ENCODE measurements at places on chromosomes 7 and 10. TPM values are rescaled to one million over a fixed set of nuclear protein-coding genes. Genes with fewer than 3 reads are reported as not detected.
A peak's percentile ranks its signal among the peaks of the same experiment; 100 is the strongest.

Gene MYL10
- not detected for total RNA-seq

GRCh38 chr7:54242776-54243175 lies 299.4 kb upstream of the VSTM2A start:
- no peak for DNase-seq

DNA sequence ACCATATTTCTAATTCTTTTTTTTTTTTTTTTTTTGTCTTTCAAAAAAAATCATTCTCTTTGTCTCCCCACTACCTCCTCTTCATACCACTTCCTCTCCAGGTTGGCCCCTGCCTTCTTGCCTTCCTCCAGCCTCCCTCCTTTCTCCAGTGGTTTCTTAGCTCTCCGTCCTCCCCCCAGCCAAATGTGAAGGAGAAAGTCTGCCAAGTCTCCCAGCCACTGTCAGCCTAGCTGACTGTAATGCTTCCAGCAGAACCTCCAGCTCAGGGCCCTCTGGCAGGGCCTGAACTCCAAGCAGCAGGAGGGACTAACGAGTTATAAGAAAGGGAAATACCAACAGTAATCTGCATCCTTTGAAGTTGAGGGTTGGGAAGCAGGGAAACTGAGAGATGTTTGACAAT lies 35.5 kb upstream of the BICC1 start:
- DNase-seq, result peak; percentile 62

DNA sequence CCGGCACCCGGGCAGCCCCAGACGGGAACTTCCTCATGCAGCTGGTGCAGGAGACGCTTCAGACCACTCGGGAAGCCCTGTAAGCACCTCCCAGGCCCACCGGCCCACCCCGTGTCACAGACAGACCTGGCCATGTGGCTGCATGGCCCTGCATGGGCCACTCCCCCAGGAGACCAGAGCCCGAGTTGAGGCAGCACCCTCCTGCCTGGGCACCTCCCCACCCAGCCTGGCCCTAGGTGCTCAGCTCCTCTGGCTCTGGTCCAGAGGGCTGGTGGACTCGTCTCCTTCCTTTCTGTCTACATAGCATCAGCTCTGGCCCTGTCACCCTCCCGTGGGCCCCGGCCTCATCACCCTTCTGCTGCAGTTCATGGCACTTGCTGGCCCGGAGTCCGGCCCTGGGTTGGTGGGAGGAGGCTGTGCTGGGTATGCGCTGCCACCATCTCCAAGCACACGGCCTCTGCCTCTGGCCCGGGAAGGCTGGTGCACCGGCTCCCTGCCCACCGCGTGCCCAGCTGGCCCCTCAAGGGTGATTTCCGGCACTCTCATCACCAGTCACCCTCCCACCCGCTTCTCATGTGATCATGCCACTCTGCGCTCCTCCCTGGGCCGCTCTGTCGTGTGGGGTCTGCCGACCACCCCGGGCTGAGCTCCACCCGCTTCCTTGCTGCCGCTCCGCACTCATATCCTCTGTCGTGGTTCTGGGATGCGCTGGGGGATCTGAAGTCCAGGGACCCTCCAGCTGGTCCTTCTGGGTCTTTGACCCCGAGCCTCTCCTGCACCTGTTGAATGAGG lies 53.1 kb upstream of the DPYSL4 start:
- DNase-seq, result no peak

DNA sequence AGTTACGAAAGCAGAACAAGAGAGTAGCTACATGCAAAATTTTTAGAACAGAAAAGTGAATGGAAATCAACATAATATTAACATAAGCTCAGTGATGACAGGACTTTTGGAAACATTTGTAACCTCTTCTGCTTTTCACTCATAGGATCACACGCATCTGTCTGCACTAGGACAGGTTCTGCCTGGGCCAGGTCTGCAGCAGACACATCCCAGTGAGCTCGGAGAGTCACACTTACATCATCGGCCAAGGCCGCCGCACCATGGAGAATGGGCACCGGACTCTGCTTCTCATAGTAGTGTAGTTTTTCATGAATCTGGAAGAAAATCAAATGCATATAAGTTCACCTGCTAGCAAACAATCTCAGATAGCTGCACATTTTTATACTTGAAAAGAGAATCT lies 150.9 kb upstream of the ODAD2 start:
- DNase-seq, result no peak

DNA sequence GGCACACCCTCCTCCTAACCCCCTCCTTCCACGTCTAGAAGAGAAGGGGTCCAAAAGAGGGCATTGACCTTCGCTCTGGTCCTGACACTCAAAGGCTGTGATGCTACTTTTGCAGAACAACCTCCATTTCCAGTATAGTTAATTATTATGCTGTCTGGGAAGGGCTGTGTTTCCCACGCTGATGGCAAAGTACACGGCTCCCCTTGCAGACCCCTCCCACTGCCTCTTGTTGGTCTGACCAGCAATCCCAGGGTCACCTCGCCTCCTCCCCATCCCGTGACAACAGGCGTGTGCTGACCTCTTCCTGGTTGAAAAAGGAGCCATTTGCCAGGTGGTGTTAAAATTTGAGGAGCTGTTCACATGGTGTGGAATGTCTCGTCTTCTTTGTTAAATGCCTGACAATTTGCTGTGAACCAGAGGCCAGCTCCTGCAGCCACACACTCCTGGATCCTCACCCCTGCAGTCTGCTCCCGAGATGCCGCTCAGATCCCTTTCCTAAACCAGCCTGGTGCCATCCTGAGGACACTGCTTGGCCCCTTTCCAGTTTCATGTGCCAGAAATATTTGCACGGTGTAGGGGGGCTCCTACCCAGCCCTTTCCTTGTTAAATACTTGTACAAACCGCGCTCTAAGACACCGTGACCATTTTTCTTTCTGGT lies 321.7 kb downstream of the WDR37 start:
- DNase-seq, result no peak

DNA sequence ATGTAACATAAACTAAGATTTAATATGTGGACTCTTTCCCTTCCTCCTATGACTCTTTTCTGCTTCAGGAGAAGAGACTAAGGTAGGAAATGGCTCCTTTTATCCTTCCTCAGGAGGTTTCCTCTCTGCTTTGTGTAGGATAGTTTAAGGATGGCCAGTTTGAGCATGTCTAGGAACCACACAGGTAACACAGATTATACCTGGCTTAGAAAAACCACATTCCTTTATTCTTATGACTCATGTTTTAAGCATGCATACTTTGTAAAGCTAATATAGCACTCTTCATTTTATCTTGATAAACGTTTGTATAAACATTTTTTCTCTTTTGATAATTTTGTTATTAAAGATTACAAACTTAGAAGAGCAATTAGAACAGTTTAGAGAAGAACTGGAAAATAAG lies 57.8 kb downstream of the CYP51A1 start:
- DNase-seq, result no peak

- DNase-seq, result no peak
These were observed 130.2 kb upstream of the COBL start for GRCh38 chr7:51446785-51447184.

DNA sequence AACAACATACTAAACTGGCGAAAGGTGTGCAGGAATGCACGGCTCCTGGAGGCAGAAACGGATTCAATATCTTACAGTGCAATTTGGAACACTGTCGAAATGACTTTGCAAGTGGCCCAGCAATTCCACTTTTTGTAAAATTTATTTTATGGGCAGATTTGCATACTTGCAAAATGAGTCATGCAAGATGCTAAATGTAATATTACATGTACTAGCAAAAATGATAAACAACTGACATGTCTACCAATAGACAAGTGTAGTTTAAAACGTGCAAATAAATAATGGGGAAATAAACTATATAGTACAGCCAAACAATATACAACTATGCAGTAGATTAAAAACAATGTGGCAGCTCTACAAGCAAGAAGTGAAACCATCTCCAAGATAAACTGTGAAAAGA lies 97.7 kb downstream of the ARHGAP12 start:
- DNase-seq, result no peak

Measured in sciatic nerve (tissue), 2 donors.